NB4 (cell line): ENCODE measurements at places on chromosomes 4 and X.
A peak's percentile ranks its signal among the peaks of the same experiment; 100 is the strongest.

GRCh38 chr4:39548425-39549067 is 21.3 kb upstream of the UGDH start:
- DNase-seq = no peak

DNA sequence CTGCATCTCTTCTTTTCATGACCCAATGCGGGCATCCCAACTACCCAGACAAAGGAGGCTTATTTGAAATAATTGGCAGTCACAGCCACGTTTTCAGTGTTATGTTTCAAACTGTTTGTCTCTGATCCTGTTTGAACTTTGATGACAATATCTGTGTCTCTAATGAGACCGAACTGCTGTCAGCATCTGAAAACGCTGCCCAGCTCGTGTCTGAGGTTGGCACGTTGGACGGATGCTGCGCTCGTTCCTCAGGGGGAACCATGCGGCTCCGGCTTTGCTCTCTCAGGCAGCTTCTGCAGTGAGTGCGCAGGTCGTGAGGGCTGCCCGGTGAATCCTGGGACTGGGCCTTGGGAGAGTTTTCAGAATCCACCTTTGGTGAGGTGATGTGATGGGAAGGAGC is 58.4 kb upstream of the SORBS2 start:
- no peak for DNase-seq

GRCh38 chrX:8845060-8845459 is 43.9 kb upstream of the FAM9A start:
- DNase-seq = no peak

GRCh38 chr4:7150036-7150635 is 42.2 kb upstream of the SORCS2 start:
- DNase-seq = no peak

- peak; percentile 80 for DNase-seq
Observed at GRCh38 chr4:6929812-6930464, 20.3 kb downstream of the TBC1D14 start.

- no peak for DNase-seq
Observed at GRCh38 chrX:31061091-31061490, 10.8 kb downstream of the FTHL17 start.

DNA sequence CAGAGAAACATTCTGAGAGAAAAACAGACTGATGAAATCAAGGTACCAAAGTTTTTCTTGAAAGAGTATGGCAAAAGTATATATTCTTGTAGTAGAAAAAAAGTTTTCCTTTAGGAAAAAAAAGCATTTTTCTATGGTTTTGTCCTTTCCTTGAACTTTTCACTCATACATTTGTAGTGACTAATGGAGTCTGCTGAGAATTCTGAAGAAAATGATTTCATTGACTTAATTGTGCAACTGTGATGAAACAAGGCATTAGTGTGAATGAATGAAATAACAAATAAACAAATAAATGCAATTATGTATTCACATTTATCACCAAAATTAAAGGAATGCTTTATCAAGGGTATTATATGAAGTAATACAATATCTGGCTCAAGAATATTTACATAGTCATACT is 5.7 kb downstream of the CSN1S1 start:
- no peak for DNase-seq

- DNase-seq = no peak
Observed at GRCh38 chr4:70556856-70557255, 35.2 kb upstream of the AMBN start.

GRCh38 chr4:187965726-187966125 is 29.8 kb upstream of the ZFP42 start:
- DNase-seq = no peak

DNA sequence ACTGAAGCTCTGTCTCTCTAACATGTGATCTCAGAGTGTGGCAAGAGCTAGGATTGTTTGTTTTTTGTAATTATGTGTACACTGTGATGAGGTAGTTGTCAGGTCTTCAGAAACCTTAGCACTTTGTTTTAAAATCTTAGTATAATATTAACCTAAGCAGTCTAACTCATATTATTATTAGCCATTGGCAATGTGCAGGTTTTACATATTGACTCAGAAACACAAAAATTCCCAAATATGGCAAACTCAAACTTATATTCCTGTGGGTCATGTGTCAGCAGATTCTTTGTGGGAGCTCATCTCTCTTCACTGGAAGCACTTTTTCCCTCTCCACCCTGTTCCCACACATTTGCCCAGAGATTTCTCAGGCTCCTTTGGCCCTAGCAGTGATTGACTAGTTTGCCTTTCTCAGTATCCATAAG is 8.2 kb upstream of the PWWP3B start:
- no peak for DNase-seq

DNA sequence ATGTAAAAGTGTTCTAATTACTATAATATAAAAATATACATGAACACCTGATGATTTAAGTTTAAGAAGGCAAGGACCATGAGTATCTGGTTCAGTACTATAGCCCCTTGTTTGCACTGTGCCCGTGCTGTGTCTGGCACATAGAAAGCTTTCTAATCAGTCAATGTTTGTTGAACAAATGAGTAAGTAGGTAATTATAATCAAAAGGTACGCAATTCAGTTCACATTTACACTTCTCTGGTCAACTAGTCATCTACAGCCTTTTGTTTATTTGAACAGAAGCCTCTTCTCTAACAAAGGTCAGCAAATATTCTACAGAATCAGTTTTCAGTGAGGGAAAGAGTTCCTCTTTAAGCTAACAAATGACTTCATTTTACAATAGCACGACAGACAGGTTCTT is 523.3 kb downstream of the SMARCA1 start:
- DNase-seq = no peak

DNA sequence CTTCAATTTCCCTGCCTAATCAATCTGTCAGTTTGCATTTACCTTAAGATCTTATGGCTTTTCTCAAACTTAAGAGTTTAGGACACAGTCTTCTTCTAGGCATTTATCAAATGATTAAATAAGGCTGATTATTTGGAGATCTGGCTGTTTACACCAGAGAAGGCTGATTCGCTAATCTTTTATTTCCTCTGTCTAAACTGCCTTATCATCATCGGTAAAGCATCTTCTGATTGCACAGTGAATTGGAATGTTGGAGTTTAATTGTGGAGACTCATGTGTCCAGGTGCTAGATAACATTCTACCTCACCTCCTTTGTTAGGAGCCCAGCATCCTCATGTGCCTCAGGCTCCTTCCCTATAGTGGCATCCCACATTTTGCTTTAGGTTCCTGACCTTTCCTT is 100.3 kb upstream of the DDIT4L start:
- no peak for DNase-seq

DNA sequence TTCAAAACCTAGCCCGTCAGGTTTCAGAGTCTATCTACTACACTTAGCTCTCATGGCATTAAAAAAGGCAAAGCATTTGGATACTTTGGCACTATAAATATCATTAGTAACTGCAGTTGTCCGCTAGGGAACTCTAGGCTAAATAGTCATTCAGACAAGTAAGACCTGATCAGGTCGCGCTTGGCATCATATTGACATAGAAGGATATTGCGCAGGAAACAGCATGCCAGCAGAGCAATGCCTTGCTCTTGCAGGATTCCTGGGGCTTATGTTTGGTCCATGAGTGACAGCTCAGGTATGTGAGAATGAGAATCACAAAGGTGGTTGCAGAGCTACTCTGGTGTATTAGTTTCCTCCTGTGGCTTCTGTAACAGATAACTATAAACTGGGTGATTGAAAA is 62.7 kb downstream of the KDM6A start:
- DNase-seq = no peak

- no peak for DNase-seq
Observed at GRCh38 chr4:144176476-144176875, 36.0 kb upstream of the GYPA start.

GRCh38 chrX:150694738-150695410 is 1.7 kb downstream of the MTMR1 start:
- DNase-seq = peak; percentile 71

- DNase-seq = peak; percentile 70
Observed at GRCh38 chrX:14032406-14032805, 2.7 kb upstream of the GEMIN8 start.

DNA sequence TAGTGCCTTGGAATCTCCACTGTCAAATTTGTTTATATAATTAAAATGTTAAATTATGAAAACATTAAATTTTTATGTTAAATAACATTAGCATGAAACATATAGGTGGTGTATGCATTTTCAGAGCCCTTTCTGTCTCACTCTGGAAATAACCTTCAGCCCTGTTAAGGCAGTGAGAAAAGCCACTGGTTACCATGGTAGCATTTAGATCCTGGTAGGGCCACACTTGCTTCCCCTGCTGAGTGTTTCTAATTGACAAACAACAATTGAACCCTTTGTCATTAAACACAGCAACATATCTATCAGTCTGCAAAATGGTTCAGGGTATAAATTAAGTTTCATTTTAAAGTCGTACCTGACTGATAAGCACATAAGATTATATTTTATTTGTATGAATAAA is 63.5 kb downstream of the PDK3 start:
- DNase-seq = no peak

GRCh38 chr4:1300466-1301455 is 11.1 kb downstream of the MAEA start:
- peak; percentile 100 for DNase-seq

DNA sequence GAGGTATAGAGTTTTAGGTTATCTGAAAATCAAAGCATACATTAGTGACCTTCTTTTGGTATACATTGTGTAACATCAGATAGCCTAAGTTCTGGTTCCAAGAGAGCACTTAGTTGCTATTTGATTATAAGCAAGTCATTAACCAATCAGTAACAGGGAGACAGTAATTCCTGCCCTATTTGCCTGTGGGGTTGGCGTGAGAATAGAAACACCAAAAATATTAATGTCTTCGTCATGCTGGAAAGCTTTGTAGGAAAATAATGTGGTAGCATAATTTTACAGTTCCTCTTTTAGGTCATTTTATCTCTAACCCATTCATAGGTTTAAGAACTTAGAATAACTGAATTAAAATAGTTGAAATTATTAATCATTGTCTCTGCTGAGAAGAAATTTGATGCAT is 37.8 kb downstream of the NPNT start:
- DNase-seq = no peak

- no peak for DNase-seq
Observed at GRCh38 chrX:150926791-150927190, 28.3 kb upstream of the CD99L2 start.

- no peak for DNase-seq
Observed at GRCh38 chrX:33808636-33809035, 323.5 kb downstream of the FAM47A start.

GRCh38 chrX:18377796-18378195 is 23.3 kb upstream of the SCML2 start:
- DNase-seq = peak; percentile 48

DNA sequence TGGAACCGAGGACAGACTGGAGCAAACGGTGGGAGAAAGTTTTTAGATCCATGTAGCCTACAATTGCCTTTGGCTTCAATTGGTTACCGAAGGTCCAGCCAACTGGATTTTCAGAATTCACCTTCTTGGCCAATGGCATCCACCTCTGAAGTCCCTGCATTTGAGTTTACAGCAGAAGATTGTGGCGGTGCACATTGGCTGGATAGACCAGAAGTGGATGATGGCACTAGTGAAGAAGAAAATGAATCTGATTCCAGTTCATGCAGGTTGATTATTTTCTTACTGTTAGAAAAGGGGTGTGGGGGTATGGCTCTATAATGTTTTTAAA is 702 bp downstream of the KLHL5 start:
- no peak for DNase-seq

DNA sequence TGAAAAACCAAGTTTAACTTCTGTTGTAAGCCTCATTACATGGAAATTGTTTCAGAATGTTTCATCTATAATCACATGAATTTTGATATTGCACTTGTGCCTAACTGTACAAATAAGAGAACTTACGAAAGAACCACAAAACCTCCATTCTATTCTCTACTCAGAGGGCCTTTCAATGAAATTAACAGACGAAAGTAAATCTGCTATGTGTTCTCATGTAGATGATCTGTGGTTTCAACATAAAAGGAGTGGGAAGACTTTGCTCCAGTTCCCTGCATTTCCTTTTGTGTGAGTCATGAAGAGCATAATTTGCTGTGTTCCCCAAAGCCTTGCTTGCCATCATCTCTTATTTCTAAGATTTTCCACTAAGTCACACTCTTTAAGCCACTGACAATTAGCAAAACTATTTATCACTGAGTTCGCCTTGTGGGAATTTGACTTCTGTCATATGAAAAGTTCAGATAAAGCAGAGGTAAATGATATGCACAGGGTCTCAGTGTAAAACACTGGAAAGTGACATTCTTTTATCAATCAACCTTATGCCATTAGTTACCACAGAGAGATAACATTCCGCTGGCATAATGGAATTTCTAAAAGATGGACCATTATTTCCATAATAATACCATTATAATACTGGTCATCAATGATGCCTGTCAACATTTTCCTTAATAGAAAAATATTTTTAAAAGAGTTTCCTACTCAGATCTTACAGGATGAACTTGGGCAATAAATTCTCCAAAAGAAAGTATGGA is 329.8 kb downstream of the NR3C2 start:
- no peak for DNase-seq

GRCh38 chr4:153223930-153224329 is 19.7 kb downstream of the TRIM2 start:
- no peak for DNase-seq

GRCh38 chr4:3047464-3048286 is 26.7 kb downstream of the HTT-AS start:
- peak; percentile 77 for DNase-seq

GRCh38 chrX:81390237-81390636 is 188.3 kb downstream of the SH3BGRL start:
- no peak for DNase-seq

DNA sequence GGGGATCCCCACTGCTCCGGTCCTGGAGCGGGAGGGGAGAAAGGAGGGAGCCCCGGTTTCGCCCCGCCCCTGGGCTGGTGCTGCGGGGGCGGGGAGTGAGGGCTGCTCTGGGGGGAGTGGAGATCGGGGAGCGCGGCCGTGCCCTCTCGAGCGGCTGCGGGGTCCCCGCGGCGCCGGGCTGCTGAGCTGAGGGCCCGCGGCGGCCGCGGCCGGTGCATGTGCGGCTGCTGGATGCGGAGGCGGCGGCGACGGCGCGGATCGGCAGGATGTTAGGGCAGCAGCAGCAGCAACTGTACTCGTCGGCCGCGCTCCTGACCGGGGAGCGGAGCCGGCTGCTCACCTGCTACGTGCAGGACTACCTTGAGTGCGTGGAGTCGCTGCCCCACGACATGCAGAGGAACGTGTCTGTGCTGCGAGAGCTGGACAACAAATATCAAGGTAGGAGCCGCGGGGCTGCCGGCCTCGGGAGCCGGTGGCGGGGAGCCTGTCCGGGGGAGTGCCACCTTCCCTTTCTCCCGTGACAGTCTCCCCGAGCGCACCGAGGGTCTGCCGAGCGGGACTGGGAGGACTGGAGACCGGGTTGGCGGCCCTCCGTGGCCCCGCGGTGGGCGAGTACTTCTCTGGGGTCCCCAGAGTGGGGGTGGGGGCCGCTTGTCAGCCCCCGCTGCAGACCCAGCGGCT is at the start of gene ING2:
Gene ING2, plus strand, starts transcription at position 129 of the 681 bp plus-strand sequence. Its CDS starts 138 bp downstream, at position 267.
- no peak for DNase-seq

DNA sequence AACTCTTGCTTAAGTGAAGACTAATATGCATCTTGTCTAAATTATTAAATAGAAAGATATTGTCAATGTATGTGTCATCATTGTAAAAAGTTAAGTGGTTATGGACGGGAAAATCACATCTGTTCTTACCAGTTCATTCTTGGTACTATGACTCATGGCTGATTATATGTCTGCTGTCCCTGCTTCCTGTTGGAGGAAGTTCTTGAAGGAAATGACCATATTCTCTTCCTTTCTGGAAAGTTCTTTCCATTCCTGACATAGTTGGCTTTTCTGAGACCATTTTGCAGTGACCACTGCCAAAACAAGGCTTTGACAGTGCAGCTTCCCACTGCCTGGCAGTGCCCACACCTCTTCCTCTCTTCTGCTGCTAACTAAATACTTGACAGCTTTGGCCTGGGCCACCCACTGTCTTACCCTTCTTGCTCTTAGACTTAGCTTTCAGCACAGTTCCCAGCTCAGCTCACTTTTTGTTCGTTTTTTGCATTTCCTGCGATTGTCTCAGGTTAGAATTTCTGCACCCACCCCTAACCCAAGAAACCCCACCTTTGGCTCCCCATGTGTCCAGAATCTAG is 13.2 kb upstream of the CLDN24 start:
- DNase-seq = peak; percentile 56
